Fibroblast of lung (primary cell): ENCODE measurements at places on chromosomes 7 and 10.

DNA sequence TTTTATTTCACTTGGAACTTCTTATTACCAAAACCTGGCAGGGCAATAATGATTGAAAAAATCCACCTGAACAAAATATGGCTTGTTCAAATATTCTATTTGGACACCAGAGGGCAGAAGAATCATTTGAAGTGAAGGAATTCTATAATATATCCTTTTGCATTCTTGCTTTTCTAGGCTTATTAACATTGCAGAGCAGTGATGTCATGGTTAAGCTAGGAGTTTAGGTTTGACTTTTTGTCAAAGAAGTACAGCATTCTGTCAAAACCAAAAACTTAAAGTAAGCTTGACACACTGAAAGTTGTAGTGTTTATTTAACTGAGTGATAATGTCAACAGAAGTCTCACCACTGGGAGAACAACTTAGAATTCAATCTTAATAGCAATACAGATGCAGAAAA, 156.0 kb downstream of the SEMA3D start:
- DNase-seq, result peak; percentile 71

DNA sequence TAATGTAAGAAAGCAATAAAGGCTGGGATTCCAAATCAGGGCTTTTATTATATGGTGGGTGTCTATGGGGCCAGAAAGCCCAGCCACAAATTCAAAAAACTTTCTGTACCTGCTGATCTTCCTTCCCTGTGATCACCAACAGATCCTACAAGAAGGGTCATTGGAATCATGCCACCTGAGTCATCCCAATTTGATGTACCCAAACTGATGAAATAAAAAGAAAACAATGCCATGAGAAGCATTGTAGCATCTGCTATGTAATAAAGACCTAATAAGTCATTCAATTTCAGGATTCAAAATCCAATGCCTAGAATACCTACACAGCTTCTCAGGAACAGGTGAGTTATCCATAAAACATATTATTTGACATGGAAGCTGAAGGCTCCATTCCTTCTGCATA, 228.8 kb downstream of the DKK1 start:
- DNase-seq, result peak; percentile 43

- DNase-seq, result no peak
These were observed 142.2 kb downstream of the EMX2 start for GRCh38 chr10:117684672-117685211.

DNA sequence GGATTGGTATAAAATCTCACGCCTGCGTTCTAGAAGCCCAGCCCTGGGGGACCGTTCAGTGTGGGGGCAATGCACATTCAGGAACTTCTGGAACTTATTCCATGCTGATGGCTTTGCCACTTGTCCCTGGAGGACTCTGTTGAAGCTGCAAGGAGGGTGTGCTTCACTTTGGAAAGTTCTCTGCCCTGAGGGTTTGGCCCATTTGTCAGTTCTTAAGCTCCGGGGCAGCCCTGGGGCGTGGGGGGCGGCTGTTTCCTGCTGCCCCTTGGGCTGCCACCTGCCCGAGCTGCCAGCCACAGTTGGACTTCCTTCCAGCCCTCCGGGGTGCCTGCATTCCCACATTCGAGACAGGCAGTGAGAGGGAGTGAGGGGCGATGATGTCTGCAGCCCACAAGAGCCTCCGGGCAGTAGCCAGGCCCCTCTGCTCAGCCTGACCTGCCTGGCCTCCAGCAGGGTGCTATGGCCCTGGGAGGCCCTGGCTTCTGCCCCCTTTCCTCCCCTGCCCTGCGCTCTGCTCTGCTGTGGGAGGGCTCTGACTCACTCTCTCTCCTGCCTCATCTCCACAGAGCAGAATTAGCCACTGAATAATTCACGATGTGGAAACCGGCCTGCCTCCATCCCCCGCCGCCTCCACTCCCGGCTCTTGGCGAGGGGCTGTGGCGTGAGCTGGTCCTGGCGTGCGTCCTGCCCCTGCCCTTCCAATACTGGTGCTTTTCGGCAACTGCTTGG, 1.9 kb downstream of the TTYH3 start:
- DNase-seq, result peak; percentile 87
